ENCODE measurements at places on chromosomes 1 and 21.

DNA sequence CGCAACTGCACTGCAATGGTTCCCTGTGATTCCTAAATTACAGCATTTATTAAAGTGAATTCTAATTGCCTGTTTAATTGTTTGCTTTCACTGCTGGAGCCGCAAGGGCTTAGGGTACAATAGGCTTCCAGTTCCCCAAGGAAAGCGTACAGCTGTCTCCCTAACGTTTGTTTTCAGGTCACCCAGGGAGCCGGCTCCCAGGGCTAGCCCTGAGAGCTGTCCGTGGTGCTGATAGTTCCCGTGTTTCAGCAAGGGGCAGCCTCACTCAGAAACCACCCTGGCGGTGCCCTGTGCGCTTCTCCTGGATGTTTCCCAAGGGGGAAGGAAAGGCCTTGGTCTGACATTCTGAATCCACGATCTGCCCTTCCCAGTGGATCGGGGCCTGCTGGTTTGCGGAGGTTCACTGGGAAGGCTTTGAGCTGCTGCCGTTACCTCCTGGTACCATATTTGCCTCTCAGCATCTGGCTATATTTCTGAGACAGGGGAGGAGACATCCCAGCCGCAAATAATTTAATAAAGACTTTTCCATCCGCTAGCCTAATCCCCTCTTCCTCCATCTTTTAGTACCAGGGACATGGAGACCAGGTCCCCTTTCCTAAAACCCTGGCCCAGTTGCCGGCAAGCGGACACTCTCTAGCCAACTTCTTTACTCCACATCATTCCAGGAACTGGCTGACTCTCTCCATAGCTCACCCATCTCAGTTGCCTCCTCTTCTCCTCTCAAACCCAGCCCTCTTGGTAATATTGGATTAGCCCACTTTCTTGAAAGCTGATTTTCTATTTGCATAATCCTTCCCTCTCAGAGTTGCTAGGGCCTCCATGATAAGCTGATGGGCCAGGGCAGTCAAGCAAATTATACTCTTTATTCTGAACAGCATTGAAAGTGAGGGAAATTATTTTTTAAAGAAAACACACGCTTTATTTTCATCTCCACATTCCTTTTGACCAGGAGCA, 149.0 kb downstream of the IGSF21 start:
- DNase-seq = peak; percentile 77

DNA sequence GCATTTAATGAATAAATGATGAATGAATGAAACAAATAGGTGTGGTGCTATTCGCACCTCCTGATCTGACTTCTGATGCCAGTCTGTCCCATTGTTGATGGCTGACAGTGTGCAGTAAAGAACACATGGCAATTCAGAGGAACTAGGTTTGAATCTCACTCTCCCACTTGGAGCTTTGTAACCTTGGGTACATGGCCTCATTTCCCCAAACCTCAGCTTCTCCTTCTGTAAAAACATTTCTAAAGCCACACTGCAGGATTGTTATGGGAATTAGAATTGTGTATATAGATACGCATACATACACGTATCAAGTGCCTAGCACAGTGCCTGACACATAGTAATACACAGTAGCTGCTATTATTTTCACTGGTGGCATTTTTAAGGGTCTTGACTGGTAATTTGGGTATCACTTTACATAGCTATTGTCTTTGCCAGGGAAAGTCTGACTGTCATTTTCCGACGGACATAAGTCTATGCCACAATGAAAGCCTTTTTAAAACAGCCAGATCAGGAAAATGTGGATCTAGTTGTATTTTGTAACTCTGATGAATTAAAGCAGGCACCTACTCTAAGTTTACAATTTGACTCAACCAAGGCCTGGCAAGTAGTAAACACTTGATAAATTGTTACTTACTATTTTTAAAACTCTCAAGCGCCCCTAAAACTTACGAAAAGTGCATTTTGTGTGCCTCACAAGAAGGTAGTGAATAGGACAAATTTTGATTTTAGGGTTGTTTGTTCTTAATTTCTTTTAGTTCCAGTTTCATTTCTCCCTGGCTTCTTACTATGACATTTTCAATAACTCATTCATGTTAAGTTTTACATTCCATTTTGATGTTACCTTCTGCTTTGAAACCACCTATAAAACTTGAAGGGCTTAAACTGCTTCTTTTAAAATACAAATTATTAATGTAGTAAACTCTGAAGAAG, 164.4 kb downstream of the SDCCAG8 start:
- DNase-seq = no peak

DNA sequence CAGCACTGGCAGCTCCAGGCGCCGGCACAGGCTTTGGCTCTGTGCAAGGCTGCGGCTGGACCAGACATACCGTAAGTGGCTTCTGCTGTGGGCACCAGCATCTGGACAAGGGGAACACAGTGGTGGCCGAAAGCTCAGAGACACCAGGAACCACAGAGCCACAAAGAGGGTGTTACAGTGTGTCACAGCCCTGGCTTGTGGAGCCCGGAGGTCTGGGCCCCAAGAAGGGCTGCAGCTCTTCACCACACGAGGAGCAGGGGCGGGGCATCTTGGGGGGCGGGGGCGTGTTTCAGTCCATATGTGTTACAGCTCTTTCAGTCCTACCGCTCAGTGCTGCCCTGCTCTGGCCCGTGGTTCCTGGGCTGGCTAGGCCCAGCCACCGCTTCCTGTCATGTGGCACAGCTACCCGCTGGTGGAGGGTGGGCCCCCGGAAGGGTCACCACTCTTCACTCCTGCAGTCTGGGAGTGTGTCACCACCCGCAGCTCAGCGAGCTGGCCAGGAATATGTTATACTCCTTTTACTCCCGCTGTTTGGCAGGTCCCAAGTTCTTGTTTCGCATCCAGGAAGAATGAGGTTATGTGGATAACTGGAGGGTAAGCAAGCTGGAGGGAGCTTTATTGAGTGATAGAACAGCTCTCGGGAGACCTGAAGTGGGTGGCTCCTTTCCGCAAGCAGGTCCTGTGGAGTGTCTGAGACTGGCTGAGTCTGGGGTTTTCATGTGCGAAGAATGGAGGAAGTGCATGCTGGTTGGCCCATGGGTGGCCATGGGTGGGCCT, 3.3 kb upstream of the LSM10 start:
- DNase-seq = peak; percentile 91

DNA sequence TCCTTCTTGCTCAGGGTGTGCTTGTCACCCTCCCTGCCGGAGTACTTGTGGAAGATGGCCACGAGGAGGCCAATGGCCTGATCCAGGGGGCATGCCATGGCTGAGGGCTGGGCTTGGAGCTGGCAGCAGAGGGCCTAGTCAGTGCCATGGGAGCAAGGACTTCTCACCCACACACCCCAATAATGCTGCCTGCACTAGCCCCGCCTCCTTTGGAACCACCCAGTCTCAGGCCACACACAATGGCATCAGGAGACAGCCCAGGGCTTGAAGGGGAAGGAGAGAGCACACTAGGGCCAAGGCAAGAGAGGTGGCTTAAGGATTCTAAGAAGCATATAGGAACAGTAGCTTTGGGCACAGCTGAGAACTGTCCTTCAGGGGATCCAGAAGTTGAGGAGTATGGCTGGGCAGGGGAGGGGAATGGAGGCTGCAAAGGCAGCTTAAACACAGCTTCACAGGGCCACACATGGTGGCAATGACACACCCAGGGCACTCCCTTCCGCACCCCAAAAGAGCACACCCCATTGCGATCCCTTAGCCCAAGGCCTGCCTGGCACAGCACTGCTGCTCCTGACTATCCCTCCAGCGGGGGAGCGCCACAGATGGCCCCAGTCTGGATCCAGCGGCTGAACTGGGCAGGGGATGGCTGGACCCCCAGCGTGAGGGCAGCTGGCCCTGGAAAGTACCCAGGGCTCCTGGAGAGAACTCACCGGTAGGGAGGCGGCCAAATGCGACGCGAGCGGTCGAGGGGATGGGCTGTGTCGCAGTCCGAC, at the start of gene S100A6:
Gene S100A6, minus strand, starts transcription at position 750 of the 770 bp plus-strand sequence. Its CDS starts 652 bp downstream, at position 98.
- no peak for DNase-seq

All from urothelium cell line (cell line).